Renal cortical epithelial cell (primary cell): ENCODE measurements at places on chromosomes 5 and 9. TPM values are rescaled to one million over a fixed set of nuclear protein-coding genes. Genes with fewer than 3 reads are reported as not detected.

DNA sequence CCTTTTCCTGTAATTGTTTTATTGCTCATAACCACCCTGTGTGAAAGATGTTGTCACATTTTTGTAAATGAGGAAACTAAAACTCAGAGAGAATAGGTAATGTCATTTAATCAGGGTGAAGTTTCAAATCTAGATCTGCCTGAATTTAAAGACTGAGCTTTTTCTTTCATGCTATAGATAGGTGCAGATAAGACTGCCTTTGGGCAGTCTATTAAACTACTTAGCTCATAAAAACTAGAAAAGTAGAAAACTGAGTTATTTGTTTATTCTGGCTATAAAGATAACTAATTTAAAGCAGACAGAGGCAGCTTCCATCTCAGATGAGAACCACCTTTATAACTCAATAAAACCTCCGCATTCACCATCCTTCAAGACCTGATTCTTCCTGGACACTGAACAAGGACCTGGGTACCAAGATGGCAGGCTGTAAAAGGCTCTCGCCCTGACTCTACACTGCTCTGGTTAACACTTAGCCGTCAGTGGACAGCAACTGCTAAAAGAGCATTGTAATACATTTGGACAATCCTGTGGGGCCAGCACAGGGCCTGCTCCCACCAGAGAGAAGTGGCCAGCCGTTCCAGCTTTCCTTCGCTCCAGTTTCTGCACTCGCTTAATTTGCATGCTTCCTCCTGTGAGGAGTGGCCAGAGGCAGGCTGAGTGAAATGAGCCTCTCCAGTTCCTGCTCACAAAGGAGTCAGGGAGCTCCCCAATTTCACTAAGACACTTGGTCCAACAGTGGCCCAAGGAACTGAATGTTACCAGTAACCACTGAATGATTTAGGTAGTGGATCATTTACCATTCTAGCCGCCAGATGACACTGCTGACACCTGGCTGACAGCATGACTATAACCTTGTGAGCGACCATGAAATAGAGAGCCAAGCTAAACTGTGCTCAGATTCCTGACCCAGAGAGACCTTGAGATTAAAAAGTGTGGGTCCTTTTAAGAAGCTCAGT is 566.4 kb downstream of the EFNA5 start:
- DNase-seq = peak; percentile 78

The MTAP gene
- total RNA-seq = 42.6 and 59.4 TPM in 2 replicates

GRCh38 chr9:134752471-134753168 is 111.0 kb downstream of the COL5A1 start:
- no peak for DNase-seq

The IL4 gene
- total RNA-seq = not detected in 2 replicates

- DNase-seq = peak; percentile 95
Measured at GRCh38 chr5:167759057-167759821, 532.2 kb upstream of the WWC1 start.

The NR4A3 gene
- 0.15 and 0.35 TPM in 2 replicates for total RNA-seq

DNA sequence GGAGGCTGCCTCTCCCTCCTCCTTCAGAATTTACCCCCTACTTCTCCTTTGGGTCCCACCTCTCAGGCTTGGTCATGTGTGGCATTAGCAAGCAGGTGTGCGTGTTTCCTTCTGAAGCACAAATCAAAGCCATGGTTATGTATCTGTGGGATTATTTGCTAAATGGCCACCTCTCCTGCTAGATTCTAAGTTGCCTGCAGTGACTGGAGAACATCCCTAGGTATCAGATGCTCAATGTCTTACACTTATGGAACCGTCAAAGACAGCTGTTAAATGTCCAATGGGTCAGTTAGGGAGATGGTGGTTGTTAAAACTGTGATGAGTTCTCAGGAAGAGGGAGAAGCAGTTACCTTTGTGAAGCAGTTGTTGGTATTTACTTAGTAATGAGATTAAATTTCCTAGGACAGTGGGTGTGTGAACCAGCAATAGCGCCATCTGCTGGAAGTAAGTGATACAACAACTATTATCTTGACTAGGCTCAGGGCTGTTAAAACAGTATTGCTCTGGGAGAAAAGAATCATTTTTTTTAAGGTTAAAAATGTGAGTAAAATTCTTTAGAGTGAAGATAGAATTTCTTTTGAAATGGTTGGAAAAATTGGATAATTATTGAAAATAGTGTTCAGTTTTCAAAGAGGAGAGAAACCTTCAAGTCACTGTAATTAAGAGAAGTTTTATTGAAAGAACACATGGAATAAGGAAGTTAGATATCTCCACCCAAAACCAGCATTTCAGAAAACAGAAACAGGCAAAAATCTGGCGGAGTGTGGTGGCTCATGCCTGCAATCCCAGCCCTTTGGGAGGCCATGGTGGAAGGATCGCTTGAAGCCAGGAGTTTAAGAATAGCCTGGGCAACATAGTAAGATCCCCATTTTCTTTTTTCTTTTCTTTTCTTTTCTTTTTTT is 71.3 kb downstream of the TMC1 start:
- DNase-seq = peak; percentile 76

DNA sequence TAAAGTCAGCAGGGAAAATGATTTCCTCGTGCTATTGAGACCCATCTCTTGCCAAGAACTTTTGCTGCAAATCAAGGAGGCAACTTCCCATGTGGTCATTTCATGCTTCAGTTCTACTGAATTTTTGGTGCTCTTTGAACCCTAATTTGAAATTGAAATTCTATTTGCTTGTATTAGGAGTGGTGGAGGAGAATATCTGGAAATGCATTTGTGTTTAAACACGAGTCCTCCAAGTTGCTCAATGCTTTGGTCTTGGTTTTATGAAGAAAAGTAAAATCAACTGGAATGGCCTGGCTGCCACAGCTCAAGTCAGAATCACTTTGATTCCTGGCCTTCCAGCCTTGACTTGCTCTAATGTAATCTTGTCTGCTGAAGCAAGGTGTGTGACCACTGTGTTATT is 613.2 kb downstream of the TLE1 start:
- DNase-seq = peak; percentile 60

DNA sequence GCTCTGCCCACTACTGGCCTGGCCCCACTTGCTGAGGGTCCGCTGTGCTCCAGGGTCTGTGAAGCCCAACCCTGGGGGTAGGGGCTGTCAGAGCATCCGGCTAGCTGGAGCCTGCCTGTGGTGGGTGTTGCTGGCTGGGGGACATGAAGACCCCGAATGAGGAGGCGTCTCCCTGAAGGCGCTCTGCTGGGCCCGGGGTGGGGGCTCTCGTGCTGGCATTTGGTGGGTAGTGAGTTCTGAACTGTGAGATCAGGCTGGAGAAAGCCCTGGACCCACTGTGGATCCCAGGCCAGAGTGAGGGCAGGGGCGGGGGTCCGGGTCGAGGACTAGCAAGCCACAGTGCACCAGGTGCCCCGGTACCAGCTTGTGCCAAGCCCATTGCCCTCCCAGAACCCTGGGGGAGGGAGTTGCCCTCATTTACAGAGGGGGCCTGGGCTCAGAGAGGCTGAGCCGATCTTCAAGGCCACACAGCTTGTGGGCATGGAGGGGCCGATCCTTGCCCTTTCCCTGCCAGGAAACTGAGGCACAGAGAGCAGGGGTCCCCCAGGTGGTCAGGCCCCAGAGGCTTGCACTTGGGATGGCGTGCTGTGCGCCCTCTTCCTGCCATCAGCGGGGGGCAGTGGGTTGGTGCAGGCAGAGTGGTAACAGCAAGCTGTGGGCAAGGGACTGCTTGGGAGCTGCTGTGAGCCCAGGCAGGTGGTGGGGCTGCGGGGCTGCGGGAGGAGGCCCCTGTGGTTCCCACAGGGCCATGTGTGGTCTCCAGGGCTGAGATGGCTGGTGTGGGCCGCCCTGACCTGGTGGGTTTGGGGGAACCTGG is 15.9 kb downstream of the RXRA start:
- DNase-seq = no peak

The LCN1 gene
- not detected in 2 replicates for total RNA-seq

DNA sequence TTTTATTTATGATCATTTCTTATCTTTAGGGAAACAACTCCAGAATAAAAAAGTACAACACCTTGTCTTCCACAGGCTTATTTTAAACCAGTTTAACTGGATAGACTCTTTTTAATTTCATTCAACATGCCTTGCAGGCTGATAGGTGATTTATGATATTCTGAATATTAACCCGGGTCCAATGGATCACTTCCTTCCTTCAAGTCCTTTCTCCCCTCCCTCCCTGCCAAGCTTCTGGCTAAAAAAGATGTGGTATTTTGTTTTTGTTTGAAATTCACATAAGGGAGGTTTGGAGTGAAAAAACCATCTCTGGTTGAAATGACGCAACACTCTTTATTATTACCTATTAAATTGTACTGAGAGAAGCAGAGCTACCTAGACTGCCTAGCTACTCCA is 265.3 kb downstream of the MLLT3 start:
- peak; percentile 27 for DNase-seq

The CCL21 gene
- total RNA-seq = not detected in 2 replicates

- DNase-seq = no peak
Measured at GRCh38 chr9:97963232-97963631, 19.9 kb upstream of the ANP32B start.

The CFAP77 gene
- total RNA-seq = 0.10 TPM in 1 of 2 replicates, not detected in the other

- DNase-seq = no peak
Measured at GRCh38 chr9:78486661-78487060, 189.7 kb downstream of the PSAT1 start.

DNA sequence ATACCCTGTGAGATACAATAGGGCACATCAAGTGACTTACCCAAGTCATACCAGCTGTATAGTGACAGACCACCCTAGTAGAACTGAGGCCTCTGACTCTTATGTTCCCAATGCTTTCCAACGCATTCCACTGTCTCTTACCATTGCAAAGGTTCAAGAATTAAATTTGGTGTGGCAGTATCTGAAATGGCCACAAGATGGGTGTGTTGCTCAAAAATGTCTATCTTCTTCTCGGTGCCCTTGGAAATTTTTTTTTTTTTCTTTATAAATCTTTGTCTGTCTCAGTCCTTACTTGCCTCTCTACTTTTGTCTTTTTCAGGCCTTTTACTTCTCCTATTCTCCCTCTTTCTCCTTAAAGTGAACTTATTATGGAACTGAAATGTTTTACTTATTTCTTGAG is 48.4 kb downstream of the GPR21 start:
- peak; percentile 56 for DNase-seq

DNA sequence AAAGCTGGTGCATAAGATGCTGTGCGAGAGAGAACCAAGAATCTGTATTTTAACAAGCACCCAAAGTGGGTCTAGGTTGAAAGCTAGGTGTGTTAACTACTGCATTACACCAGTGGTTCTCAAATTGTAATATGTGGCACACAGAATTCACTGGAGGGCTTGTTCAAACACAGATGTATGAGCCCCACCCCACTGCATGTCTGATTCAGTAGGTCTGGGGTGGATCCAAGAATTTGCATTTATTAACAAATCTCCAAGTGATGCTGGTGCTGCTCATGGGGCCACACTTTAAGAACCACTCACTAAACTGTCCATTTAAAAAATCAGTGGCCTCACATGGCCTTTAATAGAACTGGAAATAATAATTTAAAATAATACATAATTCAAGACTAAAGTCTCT is 40.4 kb downstream of the LPAR1 start:
- DNase-seq = no peak

The SLC34A1 gene
- 0.05 TPM in 1 of 2 replicates, not detected in the other for total RNA-seq

DNA sequence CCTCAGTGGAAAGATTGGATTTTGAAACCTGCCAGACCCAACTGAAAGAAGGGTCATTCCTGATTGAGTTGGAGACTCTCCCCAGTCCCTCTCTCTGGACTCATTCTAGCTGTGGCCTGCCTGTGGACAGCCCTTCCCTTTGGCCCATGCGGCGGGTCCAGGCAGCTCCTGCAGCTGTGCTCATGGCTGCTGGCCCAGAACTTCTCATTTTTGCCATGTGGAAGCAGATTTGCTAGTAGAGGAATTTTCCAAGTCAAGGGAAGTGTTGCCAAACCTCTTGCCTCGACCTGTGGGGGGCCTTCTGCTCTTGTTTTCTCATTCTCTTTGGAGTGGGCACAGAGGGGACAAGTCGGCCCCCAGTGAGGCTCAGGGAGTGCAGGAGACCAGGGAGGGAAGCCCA is 89.2 kb downstream of the ANKRD33B start:
- no peak for DNase-seq
